ENCODE measurements at places on chromosomes 13 and 19.

GRCh38 chr19:18606281-18607225 lies at the start of gene CRLF1:
Gene CRLF1 (minus strand): TSS chr19:18606799. CDS start chr19:18606656, 143 bp downstream.
- DNase-seq, result no peak

GRCh38 chr13:44713788-44714469 lies 137.8 kb upstream of the TSC22D1 start:
- DNase-seq, result no peak

DNA sequence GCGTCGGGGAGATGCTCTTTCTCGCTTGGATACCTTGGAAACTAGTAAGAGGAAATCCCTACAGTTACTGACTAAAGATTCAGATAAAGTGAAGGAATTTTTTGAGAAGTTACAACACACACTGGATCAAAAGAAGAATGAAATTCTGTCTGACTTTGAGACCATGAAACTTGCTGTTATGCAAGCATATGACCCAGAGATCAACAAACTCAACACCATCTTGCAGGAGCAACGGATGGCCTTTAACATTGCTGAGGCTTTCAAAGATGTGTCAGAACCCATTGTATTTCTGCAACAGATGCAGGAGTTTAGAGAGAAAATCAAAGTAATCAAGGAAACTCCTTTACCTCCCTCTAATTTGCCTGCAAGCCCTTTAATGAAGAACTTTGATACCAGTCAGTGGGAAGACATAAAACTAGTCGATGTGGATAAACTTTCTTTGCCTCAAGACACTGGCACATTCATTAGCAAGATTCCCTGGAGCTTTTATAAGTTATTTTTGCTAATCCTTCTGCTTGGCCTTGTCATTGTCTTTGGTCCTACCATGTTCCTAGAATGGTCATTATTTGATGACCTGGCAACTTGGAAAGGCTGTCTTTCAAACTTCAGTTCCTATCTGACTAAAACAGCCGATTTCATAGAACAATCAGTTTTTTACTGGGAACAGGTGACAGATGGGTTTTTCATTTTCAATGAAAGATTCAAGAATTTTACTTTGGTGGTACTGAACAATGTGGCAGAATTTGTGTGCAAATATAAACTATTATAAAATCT lies 2.7 kb upstream of the KCNRG start:
- no peak for DNase-seq

DNA sequence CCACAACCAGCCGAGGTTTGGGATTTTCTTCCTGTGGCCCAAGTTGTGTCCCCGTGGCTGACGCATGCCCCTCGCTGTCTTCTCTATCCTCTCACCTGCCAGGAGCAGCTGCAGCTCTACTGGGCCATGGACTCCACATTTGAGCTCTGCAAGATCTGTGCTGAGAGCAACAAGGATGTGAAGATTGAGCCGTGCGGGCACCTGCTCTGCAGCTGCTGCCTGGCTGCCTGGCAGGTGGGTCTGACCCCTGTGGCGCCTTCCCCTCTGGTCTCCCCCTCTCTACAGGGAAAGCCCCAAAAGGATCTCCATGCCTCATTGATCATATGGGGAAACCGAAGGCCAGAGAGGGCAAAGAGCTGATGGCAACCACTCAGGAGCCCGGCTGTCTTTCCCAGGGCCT lies 14.6 kb downstream of the CBLC start:
- no peak for DNase-seq

- no peak for DNase-seq
Measured at GRCh38 chr19:50549927-50550593, 18.2 kb downstream of the LRRC4B start.

All from midbrain (tissue), 1 donor.